ENCODE measurements at places on chromosomes 3 and 15.

DNA sequence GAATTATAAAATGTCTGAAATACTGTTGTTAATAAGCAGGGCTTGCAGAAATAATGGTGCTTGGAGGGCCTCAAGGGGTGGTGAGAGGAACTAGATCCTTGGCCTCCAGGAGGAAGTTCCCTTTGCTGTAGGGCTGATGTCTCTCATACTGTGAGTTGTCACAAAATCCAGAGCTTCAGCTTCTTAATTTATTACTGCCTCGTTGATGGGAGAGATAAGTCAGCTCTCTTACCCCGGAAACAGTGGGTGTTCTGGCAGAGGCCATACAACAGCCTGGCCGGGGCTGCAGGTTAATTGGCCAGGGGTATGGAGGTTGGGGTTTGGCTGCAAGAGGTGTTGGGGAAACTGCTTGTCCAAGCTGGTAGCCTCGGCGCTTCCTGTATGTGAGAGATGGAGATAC lies 15.5 kb downstream of the MAPKAPK3 start:
- no peak for DNase-seq

DNA sequence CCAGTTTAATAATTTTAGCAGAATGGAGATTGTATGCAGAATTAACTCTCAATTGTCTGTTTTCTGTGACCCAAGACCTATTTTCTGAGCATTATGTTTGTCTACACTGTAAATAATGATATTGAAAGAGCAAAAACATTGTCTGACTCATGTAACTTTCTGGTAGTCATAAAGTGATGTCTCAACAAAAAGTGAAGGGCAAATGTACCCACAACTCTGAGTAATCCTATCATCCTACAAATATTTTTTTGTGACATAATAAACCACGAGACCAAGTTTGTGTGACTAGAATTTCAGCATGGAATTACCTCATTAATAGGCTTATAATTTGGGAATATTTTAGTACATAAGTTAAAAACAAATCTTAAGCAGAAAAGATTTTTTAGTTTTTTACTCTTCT lies 15.4 kb upstream of the ABHD10 start:
- no peak for DNase-seq

GRCh38 chr3:35141406-35141805 lies 497.9 kb upstream of the ARPP21 start:
- DNase-seq, result no peak

DNA sequence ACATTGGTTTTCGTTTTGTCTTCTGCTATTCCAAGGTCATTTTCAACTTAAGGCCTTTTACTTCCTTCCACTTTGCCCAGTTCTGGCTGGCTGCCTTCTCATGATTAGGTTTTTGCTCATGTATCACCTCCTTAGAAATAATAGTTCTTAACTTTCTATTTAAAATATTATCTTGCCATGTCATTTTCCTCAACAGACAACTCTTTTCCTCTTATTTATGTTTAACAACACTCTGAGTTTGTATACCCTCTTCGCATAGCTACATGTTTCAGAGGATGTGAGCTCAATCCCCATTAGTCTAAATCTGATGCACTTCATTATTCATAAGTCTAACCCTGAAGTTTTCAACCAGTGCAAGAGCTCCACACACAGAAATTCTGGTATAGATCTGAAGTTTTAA lies 299.1 kb downstream of the BCHE start:
- no peak for DNase-seq

DNA sequence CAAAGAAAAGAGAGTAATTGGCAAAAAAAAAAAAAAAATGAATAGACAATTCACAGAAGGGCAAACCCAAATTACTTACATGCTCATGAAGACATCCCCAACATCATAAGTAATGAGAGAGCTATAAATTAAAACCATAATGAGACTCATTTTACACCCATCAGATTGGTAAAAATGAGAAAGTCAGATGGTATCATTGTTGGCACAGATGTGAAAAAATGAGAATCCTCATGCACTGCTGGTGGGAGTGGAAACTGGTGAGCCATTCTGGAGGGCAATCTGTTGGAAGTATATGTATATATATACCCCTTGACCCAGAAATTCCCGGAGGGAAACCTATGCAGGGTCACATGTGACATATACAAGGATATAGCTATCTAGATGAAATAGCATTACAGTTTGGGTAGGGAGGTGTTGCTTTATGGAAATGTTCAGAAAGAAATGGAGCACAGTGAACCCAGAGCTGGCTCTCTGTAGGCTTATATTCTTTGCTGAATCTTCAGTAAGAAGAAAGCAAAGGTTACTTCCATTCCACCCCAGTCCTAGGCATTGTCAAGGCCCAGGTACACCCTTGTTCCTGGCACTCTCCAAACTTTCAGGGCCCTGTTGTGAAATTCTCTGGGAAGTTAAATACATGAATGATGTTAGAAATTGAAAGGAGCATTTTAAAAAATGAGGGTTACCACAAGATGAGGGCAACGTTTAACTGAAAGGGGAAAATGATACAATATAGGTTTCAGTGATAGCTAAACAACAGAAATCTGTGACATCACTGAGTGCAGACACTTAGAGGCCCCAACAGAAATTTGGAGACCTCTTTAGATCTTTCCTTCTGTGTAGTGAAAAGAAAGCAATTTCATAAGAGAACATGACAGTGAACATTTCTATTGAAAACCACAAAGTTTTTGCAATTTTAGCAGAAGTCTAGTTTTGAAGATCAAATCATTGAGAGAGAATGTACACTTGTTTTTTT lies 132.7 kb upstream of the TPRG1 start:
- DNase-seq, result no peak

DNA sequence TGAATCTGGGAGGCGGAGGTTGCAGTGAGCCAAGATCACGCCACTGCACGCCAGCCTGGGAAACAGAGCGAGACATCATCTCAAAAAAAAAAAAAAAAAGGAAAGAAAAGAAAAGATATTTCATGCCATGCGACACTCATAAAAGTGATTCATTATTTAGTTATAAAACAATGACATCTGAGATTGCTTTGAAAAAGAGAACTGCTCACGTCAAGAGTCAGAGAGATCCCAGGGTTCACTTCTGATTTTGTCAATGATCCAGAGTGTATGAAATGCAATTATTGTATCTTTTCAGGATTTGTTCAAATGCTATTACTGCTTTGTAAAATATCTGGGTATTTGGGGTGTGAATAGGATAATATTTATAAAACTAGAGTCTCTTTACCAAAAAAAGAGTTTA lies 6.0 kb upstream of the SAMD7 start:
- no peak for DNase-seq

GRCh38 chr3:50111757-50112156 lies 23.0 kb downstream of the RBM5 start:
- no peak for DNase-seq

GRCh38 chr15:29126208-29126536 lies 143.4 kb downstream of the NSMCE3 start:
- no peak for DNase-seq

- no peak for DNase-seq
Observed at GRCh38 chr3:104396974-104397669, 969.6 kb upstream of the ALCAM start.

GRCh38 chr15:32941823-32942222 lies 224.0 kb downstream of the GREM1 start:
- DNase-seq, result no peak

DNA sequence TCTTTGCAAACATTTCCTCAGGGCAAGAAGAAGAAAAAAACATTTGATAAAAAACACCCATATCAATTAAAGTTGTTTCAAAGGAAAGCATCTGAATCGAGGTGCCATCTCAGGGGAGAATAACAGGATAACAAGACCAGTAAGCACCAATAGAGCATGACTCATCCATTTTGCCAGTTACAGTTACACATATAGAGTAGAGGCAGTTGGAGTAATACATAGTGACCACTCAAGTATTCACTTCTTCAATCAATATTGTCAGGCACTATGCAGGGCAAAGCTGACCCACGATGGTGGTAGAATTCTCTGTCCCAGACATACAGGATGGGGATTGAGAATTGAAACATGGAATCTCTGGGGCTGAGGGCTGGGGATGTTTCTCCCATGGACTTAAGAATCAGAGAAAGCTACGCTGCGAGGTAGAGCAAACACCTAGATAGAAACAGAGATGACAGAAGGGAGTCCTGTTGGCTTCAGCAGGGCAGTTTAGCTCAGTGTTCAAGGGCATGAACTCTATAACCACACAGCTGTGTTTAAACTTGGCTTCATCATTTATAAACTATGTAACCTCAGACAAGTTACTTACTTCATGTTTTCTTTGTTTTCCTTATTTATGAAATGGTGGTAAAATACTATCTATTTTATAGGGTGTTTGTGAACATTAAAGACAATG lies 186.4 kb upstream of the NANOGP8 start:
- DNase-seq, result no peak

GRCh38 chr3:183664913-183665381 lies 29.5 kb downstream of the KLHL24 start:
- no peak for DNase-seq

DNA sequence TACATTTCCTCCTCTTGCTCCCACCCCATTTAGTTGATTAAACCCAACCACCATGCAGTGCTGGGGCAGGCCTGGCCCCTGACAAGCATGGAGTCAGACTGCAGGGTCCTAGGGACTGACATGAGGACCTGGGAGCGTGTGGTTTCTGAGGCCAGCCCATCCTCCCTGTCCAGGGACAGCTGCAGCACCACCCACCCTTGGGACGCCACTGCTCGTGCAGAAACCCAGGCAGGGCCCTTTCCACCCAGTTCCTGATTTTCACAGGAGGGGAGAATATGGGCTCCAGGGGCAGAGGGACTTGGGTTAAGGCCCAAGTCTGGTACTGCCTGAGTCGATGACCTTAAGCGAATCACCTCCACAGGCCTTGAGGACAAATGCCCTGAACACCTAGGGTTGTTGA lies 23.7 kb downstream of the PLXND1 start:
- DNase-seq, result no peak

DNA sequence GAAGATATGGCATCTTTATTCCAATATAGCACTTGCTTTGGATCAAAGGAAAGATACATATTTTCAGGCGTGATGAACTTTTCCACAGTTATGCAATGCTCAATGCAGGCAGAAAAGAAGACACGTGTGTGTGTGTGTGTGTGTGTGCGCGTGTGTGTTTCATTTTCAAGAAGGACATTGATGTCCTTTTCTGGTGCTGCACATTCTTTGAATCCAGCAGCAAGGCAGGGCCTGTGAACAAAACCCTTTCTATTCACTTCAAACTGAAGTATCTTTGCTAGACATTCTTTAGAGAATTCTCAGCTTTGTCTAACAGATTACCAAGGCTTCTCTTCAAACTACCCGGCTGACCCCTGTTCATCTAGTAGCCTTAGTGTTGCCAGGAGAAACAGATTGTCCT lies 124.6 kb downstream of the CD47 start:
- DNase-seq, result no peak

GRCh38 chr3:53161820-53162671 lies 1.0 kb downstream of the PRKCD start:
- peak; percentile 48 for DNase-seq

DNA sequence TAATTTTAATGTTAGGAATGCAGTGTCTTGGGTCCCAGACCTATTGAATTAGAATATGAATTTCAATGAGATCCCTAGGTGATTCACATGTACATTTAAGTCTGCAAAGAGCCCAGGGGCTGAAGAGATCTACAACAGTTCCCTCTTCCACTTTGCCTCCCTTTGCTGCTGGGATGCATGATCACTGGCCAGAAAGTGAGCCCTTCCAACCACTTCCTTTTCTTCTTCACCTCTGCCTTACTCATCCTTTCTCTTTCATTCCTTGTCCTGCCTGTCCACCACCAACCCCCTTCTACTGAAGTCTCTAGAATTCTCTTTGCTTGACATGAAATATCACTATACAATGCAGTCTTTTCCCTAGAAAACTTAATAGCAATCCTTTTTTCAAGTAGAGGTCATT lies 222.4 kb upstream of the LRIG1 start:
- no peak for DNase-seq

GRCh38 chr3:57062101-57062631 lies 1.7 kb downstream of the SPATA12 start:
- DNase-seq, result no peak

DNA sequence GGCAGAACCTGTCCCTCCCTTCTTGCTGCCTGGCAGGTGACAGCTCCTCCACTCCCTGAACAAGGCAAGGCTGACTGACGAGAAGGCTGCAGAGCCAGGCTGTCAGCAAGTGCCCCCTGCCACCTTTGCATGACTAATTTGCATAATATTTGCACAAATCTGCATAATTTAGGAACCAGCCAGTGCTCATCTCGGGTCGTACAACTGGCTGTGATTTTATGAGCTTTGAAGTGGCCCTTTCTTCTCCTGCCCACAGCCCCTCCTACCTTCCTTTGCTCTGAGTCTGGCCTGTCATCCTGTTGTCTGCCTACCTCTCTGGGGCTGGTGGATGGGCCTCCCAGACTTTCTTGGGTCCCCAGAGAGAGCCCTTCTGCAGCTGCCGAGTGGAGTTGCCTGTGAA lies 58.9 kb downstream of the LINGO1 start:
- no peak for DNase-seq

DNA sequence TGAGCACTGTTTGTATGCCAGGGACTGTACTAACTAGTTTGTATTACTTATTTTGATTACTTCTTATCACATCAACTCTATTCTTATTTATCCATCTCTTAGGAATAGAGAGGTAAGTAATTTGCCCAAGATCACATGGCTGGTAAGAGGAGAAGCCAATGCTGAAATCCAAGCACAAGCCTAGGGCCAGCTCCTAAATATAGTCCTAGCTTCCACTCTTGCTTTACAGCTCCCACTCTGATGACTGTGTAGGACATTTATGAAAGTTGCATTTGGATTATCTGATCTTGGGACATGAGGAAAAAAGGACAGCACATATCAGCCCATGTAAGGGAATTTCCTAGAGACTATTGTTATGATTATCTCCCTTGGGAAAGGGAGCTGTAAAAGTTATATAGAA lies 58.1 kb downstream of the GTF2E1 start:
- no peak for DNase-seq

GRCh38 chr15:74302821-74303359 lies 64.6 kb downstream of the CYP11A1 start:
- peak; percentile 64 for DNase-seq

DNA sequence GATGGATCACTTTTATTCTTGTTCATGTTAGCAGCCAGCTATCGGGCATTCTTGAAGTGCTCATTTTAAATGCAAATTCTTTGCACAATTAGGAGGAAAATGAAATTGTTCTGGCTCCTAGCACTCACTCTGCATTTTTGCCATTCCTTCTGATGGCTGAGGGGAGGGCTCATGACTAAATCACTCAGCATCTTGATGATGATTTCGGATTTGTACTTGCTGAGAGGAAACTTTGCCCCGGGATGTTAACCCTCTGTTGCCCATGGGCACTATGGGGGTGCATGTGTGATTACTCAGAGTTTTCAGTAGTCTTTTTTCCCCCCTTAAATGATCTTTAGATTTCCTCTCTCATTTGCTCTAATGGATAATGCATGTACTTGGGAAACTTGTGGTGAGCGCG lies 299.6 kb upstream of the C2CD4B start:
- DNase-seq, result no peak

GRCh38 chr3:179091113-179091512 lies 19.5 kb upstream of the ZMAT3 start:
- DNase-seq, result no peak

- no peak for DNase-seq
Observed at GRCh38 chr3:177598097-177598833, 401.0 kb upstream of the TBL1XR1 start.

DNA sequence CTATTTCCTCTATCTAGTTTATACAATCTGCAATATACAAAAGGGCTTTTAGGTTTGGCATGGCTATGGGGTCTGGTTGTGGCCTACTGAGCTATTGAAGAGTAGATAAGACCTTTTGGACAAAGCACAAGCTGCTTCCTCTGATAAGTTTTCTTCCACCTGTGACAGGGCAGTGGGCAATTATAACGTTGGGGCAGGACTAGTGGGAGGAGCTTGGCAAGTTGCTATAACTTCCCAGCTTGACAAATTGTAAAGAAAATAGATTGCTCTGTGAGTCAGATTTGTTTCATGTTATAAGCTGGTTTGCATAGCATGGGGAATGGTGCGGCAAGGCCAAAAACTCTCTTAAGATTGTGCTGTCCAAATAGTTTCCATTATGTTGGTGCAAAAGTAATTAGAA lies 64.9 kb downstream of the SLC7A14 start:
- DNase-seq, result no peak

Data from NCI-H146 (cell line).